NCI-H345 (cell line): ENCODE measurements at places on chromosomes 11 and 22.

DNA sequence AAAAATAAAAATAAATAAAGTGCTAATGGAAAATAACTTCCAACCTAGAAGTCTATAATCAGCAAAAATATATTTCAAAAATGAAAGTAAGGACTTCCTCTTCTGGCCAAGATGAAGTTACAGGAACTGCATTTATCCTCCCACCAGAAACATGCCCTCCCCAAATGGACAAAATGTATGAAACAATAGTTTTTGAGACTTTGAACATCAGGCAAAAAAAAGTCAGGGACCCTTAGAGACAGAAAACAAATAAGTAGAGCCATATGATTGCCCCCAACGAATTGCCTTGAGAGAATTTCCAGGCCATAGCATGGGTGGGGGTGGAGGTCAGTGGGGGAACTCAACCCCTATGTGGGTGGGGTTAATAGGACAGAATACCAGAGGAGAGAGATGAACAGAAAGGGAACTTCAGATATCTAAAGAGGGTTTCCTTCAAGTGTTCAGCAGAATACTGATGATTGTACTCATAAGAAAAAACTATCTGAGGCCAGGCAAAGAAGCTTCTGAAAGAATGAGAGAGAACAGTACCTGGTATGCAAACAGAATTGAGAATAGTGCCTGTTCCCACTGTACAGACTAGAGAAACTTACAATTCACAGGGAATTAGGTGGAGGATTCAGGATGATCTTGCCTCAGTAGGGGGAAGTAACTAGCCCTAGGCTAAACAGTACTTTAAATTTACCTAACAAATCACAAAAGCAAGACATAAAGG is 26.6 kb upstream of the IL10RA start:
- DNase-seq = no peak

GRCh38 chr11:18731949-18732821 is 6.2 kb upstream of the IGSF22 start:
- peak; percentile 51 for DNase-seq

GRCh38 chr11:64870893-64871466 is 7.4 kb downstream of the EHD1 start:
- no peak for DNase-seq

DNA sequence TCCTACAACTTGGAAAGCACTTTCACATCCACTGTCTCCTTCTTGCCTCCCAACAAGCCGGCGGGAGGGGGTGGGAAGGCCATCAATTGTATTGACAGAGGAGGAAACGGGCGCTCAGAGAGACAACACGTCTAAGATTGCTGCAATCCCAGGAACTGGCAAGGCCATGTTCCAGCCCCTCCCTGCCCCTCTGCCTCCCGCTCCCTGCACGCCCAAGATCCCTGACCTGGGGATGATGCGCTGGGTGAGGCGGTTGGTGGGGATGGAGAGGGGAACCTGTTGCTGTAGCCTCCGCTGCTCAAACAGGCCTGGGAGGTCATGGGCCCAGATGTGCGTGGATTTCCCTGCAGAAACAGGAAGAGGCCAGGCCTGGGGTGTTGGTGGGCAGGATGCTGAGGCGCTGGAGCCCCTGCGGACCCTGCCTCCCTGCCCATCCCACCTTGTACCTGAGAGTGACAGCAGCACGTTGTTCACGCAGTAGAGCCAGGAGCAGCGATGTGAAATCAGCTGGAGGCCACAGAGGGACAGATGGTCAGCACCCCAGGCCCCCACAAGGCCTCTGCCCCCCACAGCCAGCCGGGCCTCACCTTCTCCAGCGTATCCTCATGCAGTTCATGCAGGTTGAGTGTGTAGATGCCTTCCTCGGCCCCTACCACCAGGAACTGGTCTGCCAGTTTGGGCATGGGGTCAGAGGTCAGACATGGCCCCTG is 6.8 kb downstream of the MAP4K2 start:
- DNase-seq = no peak

DNA sequence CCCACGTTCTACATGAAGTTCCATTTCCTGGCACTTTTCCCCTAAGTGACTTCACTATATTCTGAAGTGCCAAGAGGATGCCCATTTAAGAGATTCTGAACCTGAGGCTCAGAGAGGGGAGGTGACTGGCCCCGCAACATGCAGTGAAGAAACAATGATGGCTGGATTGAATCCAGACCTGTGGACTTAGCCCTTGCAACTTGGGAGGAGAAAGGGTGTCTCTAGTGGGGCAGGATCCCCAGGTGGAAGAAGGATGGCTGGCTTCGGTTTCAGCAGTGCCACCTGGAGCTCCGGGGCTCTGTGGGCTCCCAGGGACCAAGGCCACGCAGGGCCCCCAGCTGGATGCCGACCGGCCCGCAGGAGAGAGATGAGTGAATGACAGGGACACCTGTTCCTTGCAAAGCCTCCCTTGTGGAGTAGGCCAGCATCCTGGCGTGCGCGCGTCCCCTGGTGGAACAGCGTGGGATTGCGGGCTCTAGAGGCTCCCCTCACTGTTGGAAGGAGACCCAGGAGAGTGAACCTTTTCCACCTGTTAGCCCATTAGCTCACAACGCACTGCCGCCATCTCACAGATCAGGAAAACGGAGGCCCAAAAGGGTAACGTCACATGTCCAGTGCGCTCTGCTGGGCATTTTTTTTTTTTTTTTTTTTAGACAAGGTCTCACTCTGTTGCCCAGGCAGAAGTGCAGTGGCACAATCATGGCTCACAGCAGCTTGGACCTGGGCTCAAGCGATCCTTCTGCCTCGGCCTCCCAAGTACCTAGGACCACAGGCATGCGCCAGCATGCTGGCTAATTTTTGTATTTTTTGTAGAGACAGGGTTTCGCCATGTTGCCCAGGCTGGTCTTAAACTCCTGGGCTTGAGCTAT is 104.7 kb downstream of the KIAA1671 start:
- peak; percentile 65 for DNase-seq

GRCh38 chr11:125091247-125091876 is 20.1 kb downstream of the TMEM218 start:
- DNase-seq = peak; percentile 5

DNA sequence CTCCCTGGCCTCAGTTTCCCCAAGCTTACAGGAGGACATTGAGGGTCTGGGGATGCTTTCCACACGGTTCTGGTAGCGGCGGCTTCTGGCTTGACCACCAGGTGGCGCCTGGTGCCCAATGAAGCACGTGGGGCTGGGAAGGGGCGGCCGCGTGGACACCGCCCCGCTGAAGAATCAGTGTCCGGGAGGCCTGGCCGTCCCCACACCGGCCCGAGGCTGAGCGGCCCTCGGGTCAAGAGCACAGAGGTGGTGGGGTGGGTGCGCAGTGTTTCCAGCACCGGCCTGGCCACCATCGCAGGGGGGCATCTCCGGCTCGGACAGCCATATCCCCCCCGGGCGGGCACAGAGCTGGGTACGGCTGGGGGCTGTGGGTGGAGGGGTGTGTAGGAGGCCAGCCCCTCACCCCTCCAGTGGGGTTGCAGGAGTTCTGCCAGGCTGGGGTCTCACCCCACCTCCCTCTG is 27.8 kb upstream of the PPARA start:
- peak; percentile 32 for DNase-seq

- DNase-seq = no peak
Measured at GRCh38 chr22:33400061-33400840, 342.1 kb upstream of the SYN3 start.

DNA sequence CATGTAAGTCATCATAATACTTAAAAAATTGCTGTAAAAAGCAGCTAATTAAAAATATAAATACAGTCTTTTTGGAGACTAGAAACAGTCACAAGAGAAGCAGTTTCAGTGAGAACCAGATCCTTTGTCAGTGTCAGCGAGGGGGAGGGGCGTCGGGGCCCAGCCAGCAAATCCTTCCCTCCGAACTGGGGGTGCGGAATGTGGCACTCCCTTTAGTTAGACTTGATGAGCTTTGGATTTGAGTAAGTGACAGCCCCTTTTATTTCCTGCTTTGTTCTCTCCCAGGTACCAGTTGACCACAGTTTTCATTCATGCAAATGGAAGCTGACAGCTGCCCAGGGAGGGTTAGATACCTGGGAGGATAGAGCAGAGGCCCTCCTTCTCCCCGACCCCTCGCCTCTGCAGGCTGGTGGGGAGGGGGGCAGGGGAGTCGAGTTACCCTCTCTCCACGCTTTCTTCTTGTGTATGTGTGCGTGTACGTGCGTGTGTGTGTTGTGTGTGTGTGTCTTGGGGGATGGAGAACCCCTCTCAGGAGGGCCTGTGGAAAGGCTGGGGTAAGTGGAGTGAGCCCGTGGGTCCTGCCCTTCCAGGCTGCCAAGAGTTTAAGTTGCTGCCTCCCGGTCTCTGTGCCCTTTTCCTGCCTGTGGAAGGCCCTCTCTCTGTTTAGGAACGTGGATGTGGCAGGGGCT is 38.3 kb downstream of the PTPRJ start:
- no peak for DNase-seq

DNA sequence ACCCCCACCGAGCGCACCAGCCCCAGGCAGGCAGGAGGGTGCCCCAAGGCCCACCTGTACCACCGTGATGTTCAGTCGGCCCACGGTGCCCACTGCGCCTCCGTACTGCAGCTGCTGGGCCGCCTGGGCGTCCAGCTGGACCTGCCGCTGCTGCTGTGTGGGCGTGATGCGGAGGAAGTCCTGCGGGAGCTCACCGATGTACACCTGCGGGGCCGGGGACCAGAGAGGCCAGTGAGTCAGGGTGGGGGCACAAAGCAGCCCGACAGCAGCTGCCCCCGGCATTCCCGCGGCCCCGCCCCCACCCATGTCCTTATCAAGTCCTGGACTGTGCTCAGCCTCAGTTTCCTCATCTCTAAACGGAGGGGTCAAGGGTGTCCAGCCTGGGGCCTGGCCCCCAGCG is 13.8 kb downstream of the TOLLIP start:
- no peak for DNase-seq

GRCh38 chr11:11157185-11157584 is 195.9 kb downstream of the CSNK2A3 start:
- peak; percentile 10 for DNase-seq

GRCh38 chr11:111417011-111417765 is 38.1 kb upstream of the POU2AF1 start:
- DNase-seq = no peak

- DNase-seq = no peak
Measured at GRCh38 chr11:130429983-130430382, 1.6 kb upstream of the ADAMTS8 start.

DNA sequence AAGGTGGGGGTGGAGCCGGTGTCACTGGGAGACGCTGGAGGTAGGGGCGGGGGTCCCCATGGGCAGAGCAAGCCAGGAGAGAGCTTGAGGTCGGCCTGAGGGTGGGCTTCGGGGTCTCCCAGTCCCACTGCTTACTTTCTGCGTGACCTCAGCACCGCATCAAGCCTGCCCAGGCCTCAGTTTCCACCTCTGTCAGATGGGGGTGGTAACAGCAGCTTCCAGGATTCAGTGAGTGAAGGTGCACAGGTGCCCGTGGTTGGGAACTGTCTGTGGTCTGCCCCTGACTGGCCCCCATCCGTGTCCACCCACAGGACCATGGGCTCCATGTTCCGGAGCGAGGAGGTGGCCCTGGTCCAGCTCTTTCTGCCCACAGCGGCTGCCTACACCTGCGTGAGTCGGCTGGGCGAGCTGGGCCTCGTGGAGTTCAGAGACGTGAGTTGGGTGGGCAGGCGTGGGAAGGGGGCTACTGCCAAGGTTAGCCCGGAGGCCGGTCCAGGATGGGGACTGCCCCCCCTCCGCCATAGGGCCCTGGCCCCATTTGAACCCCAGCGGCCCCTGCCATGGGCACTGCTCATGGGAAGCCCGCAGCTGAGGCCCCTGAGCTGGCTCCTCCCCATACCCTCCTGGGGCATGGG is 2.2 kb downstream of the TCIRG1 start:
- no peak for DNase-seq
